Tibial artery (tissue), 4 donors: ENCODE measurements at places on chromosomes 6 and 20.

GRCh38 chr6:15961635-15962448 is 167.0 kb upstream of the MYLIP start:
- DNase-seq = no peak

DNA sequence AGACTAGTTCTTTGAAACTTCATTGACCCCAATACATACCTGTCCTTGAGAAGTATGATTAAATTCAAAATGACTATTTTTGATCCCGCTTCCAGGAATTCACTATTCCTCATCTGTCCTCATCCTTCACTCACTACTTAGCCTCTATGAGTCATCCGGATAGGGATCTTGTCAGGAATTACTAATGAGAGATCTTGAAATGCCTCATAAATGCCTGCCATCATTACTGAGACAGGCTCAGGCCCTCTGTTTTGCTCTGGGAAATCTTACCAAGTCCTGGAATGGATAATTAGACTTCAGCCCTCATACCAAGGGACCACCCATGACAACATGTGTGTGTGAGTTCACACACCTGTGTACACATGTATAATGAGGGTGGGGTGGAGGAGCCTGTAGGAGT is 2.8 kb upstream of the CYP24A1 start:
- no peak for DNase-seq

DNA sequence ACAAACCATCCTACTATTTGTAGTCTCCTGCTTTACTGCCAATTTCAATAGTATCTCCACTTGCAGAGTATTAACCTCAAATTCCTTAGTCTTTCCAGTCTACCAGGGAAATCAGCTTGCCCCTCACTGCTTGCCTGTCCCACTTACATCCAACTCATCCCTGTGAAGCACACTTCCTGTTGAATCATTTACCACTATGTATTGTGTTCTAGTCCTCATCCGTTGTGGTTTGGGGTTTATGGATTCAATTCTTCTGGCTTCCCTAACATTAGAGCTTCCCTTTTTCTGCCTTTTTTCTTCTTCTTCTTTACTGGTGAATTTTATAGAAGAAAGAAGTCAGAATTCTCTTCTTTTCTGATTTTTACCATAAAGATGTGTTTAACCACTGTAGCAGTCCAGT is 5.1 kb upstream of the TXLNB start:
- DNase-seq = no peak

DNA sequence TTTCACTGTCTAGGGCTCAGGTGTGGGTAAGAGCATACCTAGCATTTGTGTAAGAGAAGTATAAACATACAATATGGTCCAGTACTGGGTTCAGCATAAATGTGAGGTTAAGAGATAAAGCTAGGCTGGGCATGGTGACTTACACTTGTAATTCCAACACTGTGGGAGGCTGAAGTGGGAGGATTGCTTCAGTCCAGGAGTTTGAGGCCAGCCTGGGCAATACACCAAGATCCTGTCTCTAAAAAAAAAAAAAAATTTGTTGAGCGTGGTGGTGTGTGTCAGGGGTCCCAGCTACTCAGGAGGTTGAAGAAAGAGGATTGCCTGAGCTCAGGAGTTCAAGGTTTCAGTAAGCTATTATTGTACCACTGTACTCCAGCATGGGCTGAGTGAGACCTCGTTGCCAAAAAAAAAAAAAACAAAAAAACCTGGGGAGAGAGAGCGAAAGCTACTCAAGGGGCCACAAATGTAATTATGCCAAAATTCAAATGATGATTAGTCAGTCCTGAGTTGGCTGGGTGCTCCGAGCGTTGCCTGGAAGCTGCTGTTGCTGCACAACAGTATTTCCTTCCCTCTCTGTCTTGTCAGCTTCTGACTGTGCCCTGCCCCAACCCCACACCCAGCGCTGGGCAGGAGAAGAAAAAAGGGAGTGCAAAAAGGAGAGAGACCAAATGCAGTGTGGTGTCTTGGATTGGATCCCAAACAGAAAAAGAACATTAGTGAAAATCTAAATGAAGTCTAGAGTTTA is 24.0 kb downstream of the CMTR1 start:
- no peak for DNase-seq

- DNase-seq = no peak
Measured at GRCh38 chr6:117783279-117783678, 108.0 kb downstream of the NUS1 start.

DNA sequence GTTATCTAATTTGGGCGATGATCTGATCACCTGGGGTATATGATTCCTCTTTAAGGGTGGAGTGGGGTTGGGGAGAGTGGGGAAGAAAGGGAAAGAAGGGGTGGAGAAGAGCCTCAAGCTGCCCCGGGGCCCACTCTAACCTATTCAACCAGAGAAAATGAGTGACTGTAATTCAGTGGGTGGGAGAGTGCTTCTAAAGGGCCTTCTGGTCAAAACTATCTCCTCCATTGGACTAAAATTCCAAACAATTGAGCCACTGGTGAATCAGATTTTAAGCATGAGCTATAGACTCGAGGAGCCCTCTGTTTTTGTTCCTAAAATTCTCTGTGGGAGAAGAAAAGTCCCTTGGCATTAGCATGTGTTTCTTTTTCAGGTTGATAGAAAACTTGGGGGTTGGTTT is 296.8 kb downstream of the CLIC5 start:
- DNase-seq = no peak

- DNase-seq = no peak
Measured at GRCh38 chr6:82195619-82196018, 51.9 kb downstream of the IBTK start.

DNA sequence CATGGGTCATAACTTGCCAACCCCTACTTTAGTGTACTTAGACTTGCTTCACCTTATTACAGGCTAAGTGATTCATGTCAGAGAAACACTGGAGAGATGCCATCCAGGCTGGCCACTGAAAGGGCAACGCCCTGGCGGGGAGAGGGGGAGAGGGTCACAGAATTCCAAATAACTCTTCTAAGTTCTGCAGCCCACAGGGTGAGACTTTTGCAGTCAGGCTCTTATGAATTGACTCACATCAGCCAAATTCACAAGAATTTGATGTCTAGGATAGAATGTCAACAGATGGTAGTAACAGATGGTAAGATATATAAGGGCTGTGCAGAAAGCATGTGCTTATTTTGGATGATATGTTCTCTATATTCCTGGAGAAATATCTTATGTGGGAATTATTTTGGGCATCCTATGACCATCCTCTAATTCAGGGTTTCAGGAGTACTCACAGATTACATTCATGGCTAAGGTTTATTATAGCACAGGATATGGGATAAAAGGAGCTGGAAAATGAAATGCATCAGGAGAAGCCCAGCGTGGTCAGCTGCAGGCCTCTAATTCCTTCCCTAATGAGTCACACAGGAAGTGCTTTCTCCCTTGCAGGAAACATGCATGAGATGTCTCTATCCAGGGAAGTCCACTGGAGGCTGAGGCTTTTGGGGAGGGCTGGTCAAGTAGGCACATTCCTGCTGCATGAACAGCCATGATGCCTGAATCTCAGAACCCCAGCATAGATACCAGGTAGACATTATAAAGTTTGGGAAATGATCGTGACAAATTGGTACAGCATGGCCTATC is 58.7 kb upstream of the RIN2 start:
- DNase-seq = no peak

- no peak for DNase-seq
Measured at GRCh38 chr20:20360464-20360863, 7.4 kb upstream of the INSM1 start.

- no peak for DNase-seq
Measured at GRCh38 chr6:7200598-7201443, 93.1 kb downstream of the RREB1 start.

GRCh38 chr6:35007016-35007415 is 118.0 kb downstream of the ANKS1A start:
- DNase-seq = no peak

DNA sequence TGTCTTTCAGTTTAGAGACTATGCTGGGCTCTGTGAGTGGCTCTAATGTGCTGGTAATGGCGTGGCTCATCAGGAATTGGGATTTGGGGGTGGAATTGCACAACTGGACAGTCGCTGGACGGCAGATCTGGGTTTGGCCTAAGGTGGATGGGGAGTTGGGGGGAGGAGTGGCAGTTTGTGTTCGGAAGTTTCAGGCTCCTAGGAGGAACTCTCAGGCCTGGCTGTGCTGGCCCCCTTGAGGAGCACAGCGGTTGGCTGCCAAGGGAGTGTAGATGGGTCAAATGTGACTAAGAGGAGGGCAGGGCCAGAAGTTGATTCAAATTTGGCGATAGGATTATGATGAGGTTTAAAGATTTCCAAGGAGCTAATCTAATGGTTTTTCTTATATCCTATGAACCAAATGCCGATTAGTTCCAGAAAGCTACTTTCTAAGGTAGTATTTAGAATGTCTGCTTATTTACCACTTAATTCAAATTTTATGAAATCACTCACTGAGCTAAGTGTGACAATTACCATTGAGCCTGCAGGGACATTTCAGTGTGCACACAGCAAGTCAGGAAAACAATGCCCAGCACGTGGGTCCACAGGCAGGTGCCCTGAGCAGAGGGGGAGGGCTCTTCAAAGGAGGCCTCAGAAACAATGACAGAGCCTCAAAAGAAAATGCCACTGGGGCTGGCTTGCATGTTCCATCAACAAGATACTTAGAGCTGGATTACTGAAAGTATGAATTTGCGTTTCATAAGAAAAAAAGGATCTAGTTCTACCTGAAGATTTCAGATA is 111.0 kb downstream of the GJA10 start:
- peak; percentile 54 for DNase-seq

DNA sequence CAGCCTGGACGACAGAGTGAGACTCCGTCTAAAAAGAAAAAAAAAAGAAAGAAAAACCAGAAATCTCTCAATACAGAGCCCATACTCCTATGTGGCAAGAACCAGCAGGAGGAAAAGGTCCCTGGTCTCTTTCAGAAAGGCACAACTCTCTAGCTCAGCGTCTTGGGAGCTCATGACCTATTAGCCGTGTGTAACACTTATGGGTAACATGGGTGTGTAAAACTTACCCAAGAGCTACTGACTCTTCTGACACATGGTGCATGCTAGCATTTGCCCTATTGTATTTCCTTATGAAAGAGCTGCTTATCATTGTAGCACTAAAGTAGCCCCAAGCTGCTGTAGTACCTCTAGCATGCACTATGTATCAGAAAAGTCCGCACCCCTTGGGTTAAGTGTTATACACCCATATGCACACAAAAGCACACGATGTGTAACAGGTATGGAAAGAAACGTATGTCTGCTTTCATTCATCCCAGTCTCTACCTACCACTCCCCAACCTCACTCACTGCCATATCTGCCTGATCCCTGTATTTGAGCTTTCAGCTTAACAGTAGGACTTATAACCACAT is 85.4 kb downstream of the ZMYND8 start:
- DNase-seq = no peak

GRCh38 chr20:52103913-52104545 is 87.5 kb downstream of the ZFP64 start:
- DNase-seq = no peak

DNA sequence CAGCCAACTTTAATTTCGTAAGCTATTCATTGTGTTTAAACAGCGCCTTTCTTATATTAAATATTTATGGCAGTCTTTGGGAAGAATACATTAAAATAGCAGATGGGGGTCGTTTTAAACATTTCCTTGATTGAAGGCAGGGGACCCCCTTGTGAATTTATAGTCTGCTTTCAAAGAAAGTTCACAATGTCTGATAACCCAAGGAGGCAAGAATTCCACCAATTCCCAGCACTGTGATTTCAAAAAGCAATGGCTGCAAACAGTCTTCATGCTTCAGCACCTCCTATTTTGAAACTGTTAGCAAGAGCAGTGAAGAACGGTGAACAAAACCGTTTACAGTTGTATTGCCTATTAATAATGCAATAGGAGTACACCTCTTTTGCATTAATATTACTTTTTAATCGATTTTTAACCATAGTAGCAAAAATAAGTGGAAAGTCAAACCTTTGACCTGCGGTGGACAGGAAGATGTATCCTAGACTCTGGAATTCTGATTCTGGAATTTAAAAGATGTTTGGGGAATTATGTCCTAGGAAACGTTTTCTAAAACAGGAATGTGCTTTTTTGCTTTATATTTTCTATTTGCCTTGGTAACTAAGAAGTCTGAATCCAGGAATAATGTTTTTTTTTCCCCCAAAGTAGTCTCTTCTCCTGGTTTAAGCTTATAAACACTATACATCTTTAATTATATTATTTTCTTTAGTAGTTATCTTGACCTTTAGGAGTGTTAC is 393.0 kb downstream of the CDKAL1 start:
- no peak for DNase-seq

DNA sequence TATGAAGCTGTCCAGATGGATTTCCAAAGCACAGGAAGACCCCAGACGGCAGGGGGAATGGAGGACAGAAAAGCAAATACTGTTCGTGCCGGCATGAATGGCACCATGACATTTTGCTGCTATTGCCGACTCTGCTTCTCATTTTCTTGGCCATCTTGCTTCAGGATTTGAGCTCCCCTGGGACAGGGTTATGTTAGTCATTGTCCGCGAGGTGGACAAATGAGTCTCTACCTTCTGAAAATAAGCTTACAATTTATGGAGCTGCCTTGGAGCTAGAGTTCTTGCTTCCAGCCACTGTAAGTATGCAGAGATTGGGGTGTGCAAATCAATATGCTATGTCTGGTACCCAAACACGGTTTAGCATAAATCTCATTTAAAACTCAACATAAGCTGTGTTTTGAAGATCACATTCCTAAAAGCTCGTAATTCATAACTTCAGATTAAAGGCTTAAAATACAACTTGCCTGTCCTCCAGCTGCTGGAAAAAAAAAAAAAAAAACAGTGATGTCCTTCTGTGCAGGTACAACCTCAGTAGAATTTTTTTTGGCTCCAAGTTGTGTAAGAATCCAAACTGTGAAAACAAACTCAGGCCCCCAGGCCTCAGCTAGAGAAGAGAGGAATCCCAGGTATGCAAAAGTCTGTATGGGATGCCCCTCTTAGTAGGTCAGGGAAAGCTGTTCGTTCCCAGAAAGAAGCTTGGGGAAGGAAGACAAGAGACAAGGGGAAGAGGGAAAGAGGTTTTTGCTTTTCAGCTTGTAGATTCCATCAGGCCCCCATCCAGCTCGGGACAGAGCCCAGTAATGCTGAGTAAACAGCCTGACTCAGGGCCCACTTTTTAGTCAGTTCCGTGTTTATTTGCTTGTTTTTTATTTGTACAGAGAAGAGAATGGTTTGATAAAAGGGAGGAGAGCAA is 184.2 kb upstream of the FOXA2 start:
- no peak for DNase-seq
